HL-60 (cell line): ENCODE measurements at places on chromosomes 5 and 9.
A peak's percentile ranks its signal among the peaks of the same experiment; 100 is the strongest.

- no peak for DNase-seq
Measured at GRCh38 chr9:74496819-74497747, at the start of gene RORB. Gene RORB (plus strand): TSS chr9:74497335. CDS start chr9:74497977, 642 bp downstream.

- DNase-seq: no peak
Measured at GRCh38 chr5:126812199-126812570, 35.2 kb downstream of the LMNB1 start.

DNA sequence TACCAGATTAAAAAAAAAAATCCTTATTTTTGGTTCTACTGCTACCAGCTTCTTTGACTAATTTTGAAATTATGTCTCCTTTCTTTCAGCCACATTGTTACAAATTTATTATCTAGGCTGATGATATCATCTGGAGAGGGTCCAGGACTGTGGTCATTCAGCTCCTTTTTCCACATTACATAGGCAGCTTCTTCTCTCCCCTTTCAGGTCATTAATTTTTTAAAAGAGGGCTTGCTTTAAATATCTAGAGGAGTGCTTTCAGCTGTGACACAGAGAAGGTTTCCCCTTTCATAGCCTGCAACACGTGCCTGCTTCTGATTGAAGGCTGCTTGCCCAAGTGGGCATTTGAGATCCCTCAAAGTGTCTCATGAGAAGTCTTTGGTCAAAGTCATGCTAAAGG, 155.7 kb upstream of the PAPPA start:
- DNase-seq: no peak

GRCh38 chr5:179883163-179883562, 24.5 kb downstream of the TBC1D9B start:
- DNase-seq: no peak

DNA sequence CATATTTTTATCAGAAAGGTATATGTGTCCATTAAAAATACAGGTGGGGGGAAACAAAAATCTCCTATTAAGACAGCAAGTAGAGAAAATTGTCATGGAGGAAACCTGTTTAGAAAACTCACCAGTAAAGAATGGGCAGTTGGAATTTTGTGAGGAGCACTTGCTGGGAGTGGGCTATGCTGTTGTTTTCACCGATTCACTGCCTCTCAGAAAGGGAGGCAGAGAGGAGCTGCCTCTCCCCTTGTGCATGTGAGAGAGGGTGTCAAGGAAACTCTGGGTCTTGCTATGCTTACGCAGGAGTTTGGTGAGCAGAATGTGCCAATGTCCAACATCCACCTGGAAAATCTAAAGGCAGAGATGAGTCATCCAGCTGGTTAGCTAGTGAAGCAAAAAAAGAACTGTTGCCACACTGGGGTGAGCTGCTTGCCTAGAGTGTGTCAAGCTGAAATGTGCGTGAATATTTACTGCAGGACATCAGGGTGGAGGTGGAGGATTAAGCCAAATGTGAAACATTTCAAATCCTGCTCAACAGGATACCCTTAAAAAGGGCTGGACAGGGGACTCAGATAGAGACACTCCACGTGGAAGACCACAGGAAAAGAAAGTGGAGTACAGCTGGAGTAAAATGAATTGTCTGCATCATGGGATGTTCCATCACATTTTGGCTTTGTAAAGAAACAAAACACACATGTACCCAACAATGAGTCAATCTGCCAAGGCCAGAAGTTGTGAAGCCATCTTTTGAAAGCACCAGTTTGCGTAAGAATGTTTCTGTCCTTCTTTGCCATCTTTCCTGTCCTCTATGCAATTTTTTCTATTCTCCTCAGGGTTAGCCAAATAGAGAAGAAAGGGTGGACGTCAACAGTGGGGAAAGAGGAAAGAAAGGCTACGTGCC, 449.7 kb upstream of the MPDZ start:
- DNase-seq: no peak

GRCh38 chr5:77461287-77461686, 30.8 kb downstream of the WDR41 start:
- DNase-seq: no peak

- DNase-seq: no peak
Measured at GRCh38 chr5:123227216-123227615, 138.2 kb downstream of the PRDM6 start.

DNA sequence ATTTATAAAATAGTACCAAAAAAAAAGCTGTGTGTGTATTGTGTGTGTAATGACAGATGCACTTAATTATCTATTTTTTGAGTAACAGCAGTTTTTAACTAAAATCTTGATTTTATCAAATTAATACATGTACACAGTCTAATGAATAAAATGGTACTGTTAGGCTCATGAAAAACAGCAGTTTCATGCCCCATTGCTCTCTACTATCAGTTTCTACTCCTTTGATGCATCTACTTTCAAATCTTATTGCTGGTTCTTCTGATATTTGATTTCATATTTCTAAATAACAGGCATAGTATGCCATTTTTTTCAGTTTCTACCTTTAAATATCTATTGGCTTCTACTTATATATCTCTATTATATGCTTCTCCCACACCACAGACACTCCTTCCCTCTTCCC, 117.4 kb downstream of the CCDC171 start:
- no peak for DNase-seq

GRCh38 chr9:99515093-99515492, 293.0 kb downstream of the SEC61B start:
- DNase-seq: no peak

GRCh38 chr5:110338341-110339083, 388.0 kb downstream of the TMEM232 start:
- DNase-seq: no peak

- no peak for DNase-seq
Measured at GRCh38 chr5:53262348-53262970, 152.9 kb upstream of the MOCS2 start.

GRCh38 chr5:68730220-68730978, 363.4 kb upstream of the SLC30A5 start:
- no peak for DNase-seq

DNA sequence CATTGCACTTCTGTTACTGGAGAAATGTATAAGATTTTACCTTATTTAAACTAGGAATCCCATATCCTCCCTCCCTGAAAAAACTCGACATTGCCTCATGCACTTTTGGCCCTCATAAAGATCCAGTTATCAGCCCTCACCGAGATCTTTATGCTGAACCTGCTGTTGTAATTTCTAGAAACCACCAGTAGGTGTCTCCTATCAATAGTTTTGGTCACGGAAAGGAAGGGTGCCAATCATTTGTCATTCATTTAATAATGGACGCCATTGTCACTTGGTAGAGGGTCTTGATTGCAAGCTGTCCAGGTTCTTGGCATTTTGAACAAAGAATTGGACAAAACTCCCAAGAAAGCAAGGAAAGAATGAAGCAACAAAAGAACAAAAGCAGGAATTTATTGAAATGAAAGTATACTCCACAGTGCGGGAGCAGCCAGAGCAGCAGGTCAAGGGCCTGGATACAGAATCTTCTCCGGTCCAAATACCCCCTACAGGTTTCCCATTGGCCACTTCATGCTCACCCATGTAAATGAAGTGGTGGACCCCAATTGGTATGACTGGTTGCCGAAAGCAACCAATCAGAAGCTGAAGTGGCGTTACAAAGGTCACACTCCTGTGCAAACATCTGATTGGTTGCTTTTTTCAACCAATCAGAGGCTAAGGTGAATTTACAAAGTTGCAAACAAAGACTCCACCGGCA, 524.3 kb downstream of the PSAT1 start:
- peak; percentile 5 for DNase-seq

GRCh38 chr9:6126377-6126776, 89.2 kb upstream of the IL33 start:
- no peak for DNase-seq

- DNase-seq: peak; percentile 51
Measured at GRCh38 chr5:178489271-178489976, 100.8 kb downstream of the COL23A1 start.

GRCh38 chr5:65356274-65356673, 125.4 kb downstream of the ADAMTS6 start:
- DNase-seq: no peak

GRCh38 chr9:114355821-114356220, 26.2 kb downstream of the ORM2 start:
- no peak for DNase-seq

DNA sequence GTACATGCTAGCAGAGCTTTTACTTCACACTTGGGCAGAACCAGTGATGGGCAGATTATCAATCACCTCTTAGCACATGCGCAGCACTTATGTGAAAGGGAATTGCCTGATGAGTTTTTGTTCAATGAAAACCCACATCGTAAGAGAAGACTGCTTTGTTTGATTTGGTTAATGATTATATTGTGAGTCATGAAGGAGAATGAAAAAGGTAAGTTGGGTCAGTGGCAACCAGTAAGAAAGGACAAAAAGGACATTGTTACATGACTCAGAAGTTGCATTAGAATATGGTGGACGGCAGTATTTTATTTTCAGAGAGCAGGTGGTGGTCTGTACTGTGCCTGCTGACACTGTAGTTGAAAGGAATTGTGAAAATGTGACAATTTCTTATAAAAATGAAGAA, 127.4 kb downstream of the AOPEP start:
- DNase-seq: no peak

GRCh38 chr5:16673241-16674201, 56.7 kb upstream of the RETREG1 start:
- no peak for DNase-seq

DNA sequence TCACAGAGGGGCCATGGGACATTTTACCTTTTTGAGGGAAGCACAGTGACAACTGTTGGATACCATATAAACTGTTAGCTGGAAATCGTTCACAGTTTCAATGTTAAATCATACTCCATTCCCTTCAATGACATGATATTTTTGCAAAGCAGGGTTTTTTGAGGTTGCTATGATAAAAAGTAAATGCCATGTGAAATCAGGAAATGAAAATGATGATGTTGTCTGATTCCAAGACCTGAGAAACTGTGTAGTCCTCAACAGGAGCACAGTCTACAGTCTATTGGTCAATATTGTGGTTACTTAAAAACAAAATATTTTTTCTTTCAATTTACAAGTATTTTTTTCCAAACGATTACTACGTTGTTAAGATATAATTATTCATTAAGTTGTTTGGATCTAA, 24.0 kb upstream of the ADAM19 start:
- DNase-seq: no peak

- DNase-seq: no peak
Measured at GRCh38 chr9:93244101-93244500, 60.2 kb downstream of the WNK2 start.

DNA sequence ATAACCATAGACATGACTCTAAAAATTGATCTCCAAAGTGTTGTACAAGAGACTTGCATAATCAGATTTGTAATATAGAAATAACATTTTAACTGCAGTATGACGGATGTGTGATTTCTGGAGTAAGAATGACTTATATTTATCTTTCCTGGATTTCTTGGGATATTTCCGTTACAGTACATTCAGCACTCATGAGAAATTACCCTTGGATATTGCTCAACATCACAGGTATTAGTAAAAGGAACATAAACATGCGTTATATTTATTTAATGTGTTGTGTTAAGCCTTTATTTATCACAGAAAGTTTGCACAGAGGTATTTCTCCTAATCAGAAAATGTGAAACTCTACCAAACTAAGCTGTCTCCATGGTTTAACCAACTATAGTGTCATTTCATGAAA, 1823.9 kb upstream of the C9orf72 start:
- no peak for DNase-seq

GRCh38 chr5:169831331-169831730, 149.0 kb downstream of the INSYN2B start:
- no peak for DNase-seq

DNA sequence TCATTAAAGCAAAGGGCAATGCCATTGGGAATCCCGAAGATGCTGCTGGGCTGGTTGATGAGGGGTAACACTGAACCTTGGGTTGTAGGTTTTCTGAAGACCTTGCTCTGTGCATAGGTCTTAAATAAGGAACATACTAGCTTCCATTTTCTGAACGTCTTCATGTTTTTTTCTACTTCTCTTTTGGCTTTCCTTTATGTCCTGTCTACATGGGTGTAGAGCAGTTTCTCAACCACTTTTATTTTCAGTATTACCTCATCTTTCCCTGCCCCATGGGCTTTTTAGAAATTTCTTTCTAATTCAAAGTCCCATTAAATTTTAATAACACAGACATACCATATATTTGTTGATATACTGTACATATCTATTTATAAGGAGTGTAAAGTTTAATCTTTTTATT, at the start of gene IFNA14:
IFNA14 (minus strand) TSS at position 95 of the 400 bp plus-strand sequence; CDS start at position 25, 70 bp downstream.
- DNase-seq: no peak

GRCh38 chr5:175457466-175457865, 13.5 kb upstream of the DRD1 start:
- DNase-seq: no peak

GRCh38 chr9:37455884-37456647, 9.2 kb downstream of the ZBTB5 start:
- DNase-seq: no peak

DNA sequence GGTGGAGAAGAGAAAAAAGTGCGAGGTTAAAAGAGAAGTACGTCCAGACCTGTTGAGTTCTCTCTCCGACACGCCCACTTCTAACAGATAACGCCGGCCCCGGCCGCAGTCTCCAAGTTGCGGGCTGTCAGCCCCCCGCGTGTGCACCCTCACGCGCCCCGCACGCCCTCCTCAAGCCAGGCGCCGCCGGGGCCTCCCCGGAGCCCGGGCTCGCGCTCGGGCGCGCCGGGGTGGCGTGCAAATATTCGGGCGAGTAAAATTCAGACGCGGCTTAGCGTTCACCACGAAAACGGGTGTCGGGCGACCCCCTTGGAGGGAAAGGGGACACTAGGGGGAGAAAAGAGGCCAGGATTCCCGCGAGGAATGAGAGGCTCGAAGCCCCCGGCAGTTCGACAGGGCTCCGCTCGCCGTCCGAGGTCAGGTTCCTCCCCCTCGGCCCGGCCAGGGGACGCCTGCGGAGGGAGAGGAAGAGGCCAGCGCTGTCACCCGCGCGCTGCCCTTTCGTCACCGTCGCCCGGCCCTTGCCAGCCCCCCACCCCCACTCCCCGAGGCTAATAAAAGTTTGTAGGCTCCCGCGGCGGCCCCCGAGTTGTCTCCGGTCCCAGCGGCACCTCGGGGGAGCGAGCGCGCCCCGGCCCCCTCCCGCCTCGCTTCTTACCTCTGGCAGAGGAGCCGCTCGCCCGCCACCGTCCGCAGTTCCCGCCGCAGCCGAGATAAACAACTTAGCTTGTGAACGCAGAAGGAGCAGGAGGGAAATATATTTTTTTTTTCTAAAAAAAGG, 743 bp downstream of the NR3C1 start:
- DNase-seq: peak; percentile 72

- no peak for DNase-seq
Measured at GRCh38 chr5:158869854-158870253, 229.9 kb downstream of the EBF1 start.

DNA sequence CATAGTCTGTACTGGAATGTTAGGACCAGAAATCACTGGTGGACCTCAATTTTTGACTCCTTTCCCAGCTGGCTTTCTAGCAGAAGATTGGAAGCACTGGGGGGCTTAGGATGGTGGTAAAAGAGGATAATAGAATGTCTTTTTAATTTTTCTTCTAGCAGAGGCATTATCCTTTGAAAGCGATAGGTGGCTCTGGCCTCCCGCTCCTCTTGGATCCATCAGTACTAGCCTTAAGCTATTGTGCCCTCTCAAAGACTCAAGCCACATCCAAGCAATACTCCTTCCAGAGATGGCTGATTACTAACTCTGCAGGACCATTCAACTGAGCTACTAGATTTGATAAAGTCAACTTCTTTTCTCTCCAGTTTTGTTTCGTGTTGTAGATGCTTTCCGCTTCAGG, 610.6 kb downstream of the CDH12 start:
- no peak for DNase-seq
